ENCODE measurements at places on chromosomes 3 and 15.

GRCh38 chr3:188170461-188171459 is 16.8 kb downstream of the LPP start:
- peaks cover 10% of the 10 kb centered on the region for H3K4me1 ChIP-seq
- H3K4me3 ChIP-seq: no peak overlapping the region
- H3K36me3 ChIP-seq: no peaks in the 10 kb centered on the region
- DNase-seq: no peak
- H3K27me3 ChIP-seq: no peaks in the 10 kb centered on the region

GRCh38 chr3:168977716-168978374 is 685.7 kb downstream of the MECOM start:
- no peak overlapping the region for H3K4me3 ChIP-seq
- no peaks in the 10 kb centered on the region for H3K27me3 ChIP-seq
- H3K4me1 ChIP-seq: no peaks in the 10 kb centered on the region
- no peak overlapping the region for H3K27ac ChIP-seq
- no peaks in the 10 kb centered on the region for H3K36me3 ChIP-seq

DNA sequence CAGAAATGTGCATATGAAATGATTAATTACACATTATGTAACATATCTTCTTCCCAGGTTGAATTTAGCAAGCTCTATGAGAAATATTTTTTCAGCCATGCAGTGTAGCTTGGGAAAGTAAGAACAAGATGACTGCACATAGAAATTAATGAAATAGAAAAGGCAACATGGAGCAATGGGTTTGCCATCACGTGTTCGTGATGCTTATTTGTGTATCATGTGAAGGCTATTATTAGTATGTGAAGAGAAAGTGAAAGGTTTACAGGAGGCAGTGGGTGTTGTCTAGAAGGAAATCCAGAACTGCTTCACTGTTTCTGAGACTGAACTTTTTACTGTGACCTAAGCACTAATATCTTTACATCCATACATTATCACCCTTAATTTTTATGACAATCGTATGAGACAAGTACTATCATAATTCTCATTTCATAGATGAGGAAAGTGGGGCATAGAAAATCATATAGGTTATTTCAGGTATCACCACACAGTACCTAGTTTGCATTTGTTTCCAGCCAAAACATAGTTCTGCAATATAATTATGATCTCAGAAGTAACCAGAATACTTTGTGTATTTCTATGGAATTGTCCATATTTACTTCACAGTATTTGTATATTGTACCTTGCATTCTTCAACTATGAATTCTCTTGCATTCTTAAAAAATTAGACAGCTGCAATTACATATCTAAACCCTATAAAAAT is 14.9 kb downstream of the SERPINI1 start:
- H3K4me1 ChIP-seq: no peaks in the 10 kb centered on the region
- H3K36me3 ChIP-seq: no peaks in the 10 kb centered on the region
- H3K4me3 ChIP-seq: no peak overlapping the region
- no peaks in the 10 kb centered on the region for H3K27me3 ChIP-seq
- H3K27ac ChIP-seq: no peak overlapping the region

GRCh38 chr15:40471808-40472150 is 995 bp downstream of the CHST14 start:
- peaks cover 19% of the 10 kb centered on the region for H3K4me1 ChIP-seq
- H3K27ac ChIP-seq: peak overlapping the region; percentile 97
- no peaks in the 10 kb centered on the region for H3K27me3 ChIP-seq
- H3K36me3 ChIP-seq: no peaks in the 10 kb centered on the region
- H3K4me3 ChIP-seq: peak overlapping the region; percentile 85
- DNase-seq: peak; percentile 36

GRCh38 chr15:79943820-79944219 is 27.2 kb downstream of the BCL2A1 start:
- H3K27ac ChIP-seq: no peak overlapping the region
- H3K4me3 ChIP-seq: no peak overlapping the region
- no peak for DNase-seq
- peaks cover 6% of the 10 kb centered on the region for H3K27me3 ChIP-seq
- H3K4me1 ChIP-seq: no peaks in the 10 kb centered on the region

GRCh38 chr3:74426571-74426970 is 187.9 kb downstream of the CNTN3 start:
- no peaks in the 10 kb centered on the region for H3K4me1 ChIP-seq
- no peaks in the 10 kb centered on the region for H3K27me3 ChIP-seq
- H3K27ac ChIP-seq: no peak overlapping the region
- H3K36me3 ChIP-seq: no peaks in the 10 kb centered on the region
- no peak for DNase-seq

- no peak overlapping the region for H3K4me3 ChIP-seq
- peaks cover 35% of the 10 kb centered on the region for H3K27me3 ChIP-seq
- peaks cover 8% of the 10 kb centered on the region for H3K4me1 ChIP-seq
- DNase-seq: no peak
- H3K36me3 ChIP-seq: no peaks in the 10 kb centered on the region
Measured at GRCh38 chr3:18440066-18440722, 15.1 kb upstream of the SATB1 start.

- no peak overlapping the region for H3K27ac ChIP-seq
- no peaks in the 10 kb centered on the region for H3K27me3 ChIP-seq
Measured at GRCh38 chr3:20511863-20512505, 326.0 kb upstream of the SGO1 start.

GRCh38 chr3:126473292-126474168 is 2.2 kb downstream of the ZXDC start:
- no peaks in the 10 kb centered on the region for H3K36me3 ChIP-seq
- no peak for DNase-seq
- peaks cover 44% of the 10 kb centered on the region for H3K4me1 ChIP-seq

DNA sequence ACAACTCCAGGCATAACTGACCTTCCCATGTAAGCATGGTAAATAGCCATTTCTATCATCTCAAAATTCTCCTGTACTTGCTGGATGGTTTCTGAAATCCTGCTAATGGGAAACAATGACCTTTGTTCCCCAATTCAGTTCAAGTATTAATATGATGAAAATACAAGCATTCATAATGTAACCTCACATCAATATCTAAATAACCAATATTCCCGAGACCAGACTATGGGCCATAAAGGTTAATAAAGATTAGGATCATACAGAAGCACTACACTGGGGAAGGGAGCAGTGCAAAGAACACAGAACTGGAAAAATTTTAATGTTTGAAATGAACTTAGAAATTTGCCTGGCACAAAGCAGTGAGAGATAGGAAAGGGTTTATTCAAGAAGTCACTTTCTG is 151.3 kb upstream of the SETMAR start:
- no peaks in the 10 kb centered on the region for H3K27me3 ChIP-seq
- H3K4me1 ChIP-seq: no peaks in the 10 kb centered on the region
- H3K27ac ChIP-seq: no peak overlapping the region
- H3K4me3 ChIP-seq: no peak overlapping the region
- no peak for DNase-seq
- no peaks in the 10 kb centered on the region for H3K36me3 ChIP-seq

DNA sequence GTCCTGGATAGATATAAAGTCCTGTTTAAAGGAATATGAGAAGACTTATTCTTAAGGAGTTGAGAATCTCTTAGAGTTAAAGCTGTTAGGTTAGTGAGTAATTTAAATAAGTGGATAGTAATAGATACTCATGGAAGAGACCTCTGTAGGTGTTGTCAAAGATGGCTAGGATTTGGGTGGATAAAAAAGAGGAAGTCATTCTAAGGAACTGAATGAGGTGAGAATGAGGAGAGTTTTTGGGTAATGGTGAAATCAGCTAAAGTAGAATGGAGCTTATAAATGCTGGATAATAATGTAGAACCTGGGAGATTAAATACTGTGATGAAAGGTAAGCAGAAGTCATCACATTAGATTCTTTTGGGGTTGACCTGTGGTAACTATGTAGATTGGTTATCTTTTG is 8.1 kb downstream of the ARIH1 start:
- peaks cover 55% of the 10 kb centered on the region for H3K4me1 ChIP-seq
- DNase-seq: no peak
- no peak overlapping the region for H3K27ac ChIP-seq
- H3K27me3 ChIP-seq: no peaks in the 10 kb centered on the region

- no peak overlapping the region for H3K4me3 ChIP-seq
- no peak for DNase-seq
- H3K4me1 ChIP-seq: no peaks in the 10 kb centered on the region
- H3K27ac ChIP-seq: no peak overlapping the region
Measured at GRCh38 chr3:20846832-20847231, 660.8 kb upstream of the SGO1 start.

GRCh38 chr3:113210604-113211329 is 590 bp upstream of the BOC start:
- H3K4me3 ChIP-seq: no peak overlapping the region
- H3K36me3 ChIP-seq: no peaks in the 10 kb centered on the region
- H3K27ac ChIP-seq: peak overlapping the region; percentile 90
- DNase-seq: no peak
- no peaks in the 10 kb centered on the region for H3K4me1 ChIP-seq

DNA sequence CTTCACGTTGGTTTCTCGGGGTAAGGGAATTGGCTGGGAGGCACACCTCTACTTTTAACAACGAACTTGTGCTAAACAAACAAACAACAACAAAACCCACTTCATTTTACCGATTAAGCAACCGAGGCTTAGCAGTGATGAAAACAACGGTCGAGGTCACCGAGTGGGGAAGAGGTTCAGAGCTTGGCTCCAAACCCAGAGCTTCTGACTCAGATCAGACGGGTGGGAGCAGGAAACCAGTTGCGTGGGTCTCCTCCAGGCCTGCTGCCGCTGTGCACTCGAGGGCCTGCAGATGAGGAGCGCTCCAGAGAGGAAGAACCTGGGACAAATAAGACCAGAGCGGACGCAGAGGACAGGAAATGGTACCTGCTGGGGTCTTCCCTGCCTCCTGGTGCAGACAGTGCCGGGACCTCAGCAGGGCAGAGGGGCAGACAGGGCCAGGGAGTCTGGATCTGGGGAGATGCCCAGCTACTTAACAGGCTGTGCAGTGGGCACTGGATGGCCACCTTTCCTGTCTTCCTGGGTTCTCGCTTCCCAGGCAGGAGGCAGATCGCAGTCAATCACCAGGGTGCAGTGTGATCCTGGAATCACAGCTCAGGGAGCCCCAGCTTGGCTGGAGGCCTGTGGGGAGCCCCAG is 99.0 kb upstream of the MEF2A start:
- no peak overlapping the region for H3K27ac ChIP-seq
- DNase-seq: no peak
- no peaks in the 10 kb centered on the region for H3K4me1 ChIP-seq
- H3K36me3 ChIP-seq: no peaks in the 10 kb centered on the region
- no peak overlapping the region for H3K4me3 ChIP-seq

GRCh38 chr15:57537072-57537471 is 54.6 kb upstream of the MYZAP start:
- peaks cover 37% of the 10 kb centered on the region for H3K4me1 ChIP-seq
- no peak overlapping the region for H3K4me3 ChIP-seq
- H3K36me3 ChIP-seq: no peaks in the 10 kb centered on the region
- DNase-seq: peak; percentile 91

DNA sequence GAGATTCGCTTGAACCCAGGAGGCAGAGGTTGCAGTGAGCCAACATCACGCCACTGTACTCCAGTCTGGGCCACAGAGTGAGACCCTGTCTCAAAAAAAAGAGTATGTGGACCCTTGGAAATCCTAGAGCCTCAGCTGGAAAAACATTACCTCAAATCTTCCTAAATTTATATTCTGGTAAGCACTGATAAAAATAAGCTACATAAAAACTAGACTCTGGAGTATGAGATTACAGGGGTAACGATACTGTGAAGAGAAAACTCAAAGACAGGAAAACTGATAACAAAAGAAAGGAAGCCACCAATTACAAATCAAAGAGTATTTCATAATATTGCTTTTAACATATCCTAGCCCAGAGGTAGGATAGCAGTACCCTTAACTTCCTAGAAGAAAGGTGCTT is 30.3 kb downstream of the SETD2 start:
- no peaks in the 10 kb centered on the region for H3K36me3 ChIP-seq
- DNase-seq: no peak
- H3K27ac ChIP-seq: no peak overlapping the region
- no peaks in the 10 kb centered on the region for H3K4me1 ChIP-seq

DNA sequence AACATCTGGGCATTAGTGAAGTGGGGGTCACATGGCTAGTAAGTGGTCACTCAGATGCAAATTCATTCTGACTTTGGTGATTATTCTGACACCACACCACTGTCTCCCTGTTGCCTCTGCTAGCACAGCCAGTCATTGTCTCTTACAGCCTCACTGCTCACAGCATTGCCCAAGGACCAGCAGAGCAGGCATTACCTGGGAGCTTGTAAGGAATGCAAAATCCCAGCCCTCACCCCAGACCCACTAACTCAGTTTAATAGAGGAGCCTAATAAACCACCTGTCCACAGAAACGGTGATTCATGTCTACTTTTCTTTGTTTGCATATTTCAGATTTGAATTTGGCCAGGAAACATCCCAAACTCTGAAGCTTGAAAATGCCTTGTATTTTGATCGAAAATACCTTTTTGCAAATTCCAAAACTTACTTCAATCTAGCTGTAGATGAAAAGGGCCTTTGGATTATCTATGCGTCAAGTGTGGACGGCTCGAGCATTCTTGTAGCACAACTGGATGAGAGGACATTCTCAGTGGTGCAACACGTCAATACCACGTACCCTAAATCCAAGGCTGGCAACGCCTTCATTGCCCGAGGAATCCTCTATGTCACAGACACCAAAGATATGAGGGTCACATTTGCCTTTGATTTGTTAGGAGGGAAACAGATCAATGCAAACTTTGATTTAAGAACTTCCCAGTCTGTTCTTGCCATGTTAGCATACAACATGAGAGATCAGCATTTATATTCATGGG is 62.7 kb downstream of the GLDN start:
- no peak overlapping the region for H3K4me3 ChIP-seq
- no peak for DNase-seq
- no peaks in the 10 kb centered on the region for H3K36me3 ChIP-seq
- no peak overlapping the region for H3K27ac ChIP-seq

GRCh38 chr3:124459678-124460077 is 270.6 kb upstream of the UMPS start:
- no peaks in the 10 kb centered on the region for H3K4me1 ChIP-seq
- no peak for DNase-seq
- no peak overlapping the region for H3K27ac ChIP-seq
- H3K36me3 ChIP-seq: no peaks in the 10 kb centered on the region
- H3K4me3 ChIP-seq: no peak overlapping the region
- H3K27me3 ChIP-seq: no peaks in the 10 kb centered on the region

DNA sequence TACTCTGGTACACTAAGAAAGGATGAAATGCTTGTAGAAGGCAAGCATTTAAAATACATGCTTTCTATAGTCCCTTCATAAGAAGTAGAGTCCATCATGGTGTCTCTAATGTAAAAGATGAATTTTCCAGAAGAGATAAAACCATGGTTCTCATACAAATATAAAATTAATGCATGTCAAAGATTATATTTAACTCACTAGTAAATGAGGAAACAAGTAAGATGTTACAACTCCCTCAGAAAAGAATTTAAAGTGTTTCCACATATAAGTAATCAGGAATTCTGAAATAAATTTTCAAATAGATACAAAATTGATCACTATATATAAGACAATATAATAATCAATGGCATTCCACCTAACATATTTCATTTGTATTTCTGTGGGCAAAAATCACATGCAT is 570.3 kb upstream of the CCDC54 start:
- H3K36me3 ChIP-seq: no peaks in the 10 kb centered on the region
- no peaks in the 10 kb centered on the region for H3K4me1 ChIP-seq
- H3K4me3 ChIP-seq: no peak overlapping the region
- no peak for DNase-seq

DNA sequence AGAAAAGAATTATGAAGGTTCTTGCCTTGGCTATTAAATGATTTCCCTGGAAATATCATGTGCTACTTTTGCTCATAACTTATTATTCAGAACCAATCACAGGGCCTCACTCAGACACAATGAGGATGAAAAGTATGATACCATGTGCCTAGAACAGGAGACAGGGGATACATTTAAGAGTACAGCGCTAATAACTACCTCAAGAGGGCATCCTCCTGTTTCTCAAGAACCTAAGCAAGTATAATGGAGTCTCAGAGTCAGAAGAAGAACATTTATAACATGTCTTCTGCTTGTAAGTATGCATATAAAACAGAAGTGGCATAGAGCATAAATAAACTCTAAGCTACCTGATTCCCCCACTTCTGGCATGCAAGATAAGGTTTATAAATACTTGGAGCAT is 125.4 kb upstream of the MME start:
- H3K27me3 ChIP-seq: no peaks in the 10 kb centered on the region
- no peaks in the 10 kb centered on the region for H3K4me1 ChIP-seq
- H3K36me3 ChIP-seq: no peaks in the 10 kb centered on the region

All from adrenal gland (tissue), 19 donors.